LNCaP clone FGC (cell line): ENCODE measurements at places on chromosomes 12 and 14.

DNA sequence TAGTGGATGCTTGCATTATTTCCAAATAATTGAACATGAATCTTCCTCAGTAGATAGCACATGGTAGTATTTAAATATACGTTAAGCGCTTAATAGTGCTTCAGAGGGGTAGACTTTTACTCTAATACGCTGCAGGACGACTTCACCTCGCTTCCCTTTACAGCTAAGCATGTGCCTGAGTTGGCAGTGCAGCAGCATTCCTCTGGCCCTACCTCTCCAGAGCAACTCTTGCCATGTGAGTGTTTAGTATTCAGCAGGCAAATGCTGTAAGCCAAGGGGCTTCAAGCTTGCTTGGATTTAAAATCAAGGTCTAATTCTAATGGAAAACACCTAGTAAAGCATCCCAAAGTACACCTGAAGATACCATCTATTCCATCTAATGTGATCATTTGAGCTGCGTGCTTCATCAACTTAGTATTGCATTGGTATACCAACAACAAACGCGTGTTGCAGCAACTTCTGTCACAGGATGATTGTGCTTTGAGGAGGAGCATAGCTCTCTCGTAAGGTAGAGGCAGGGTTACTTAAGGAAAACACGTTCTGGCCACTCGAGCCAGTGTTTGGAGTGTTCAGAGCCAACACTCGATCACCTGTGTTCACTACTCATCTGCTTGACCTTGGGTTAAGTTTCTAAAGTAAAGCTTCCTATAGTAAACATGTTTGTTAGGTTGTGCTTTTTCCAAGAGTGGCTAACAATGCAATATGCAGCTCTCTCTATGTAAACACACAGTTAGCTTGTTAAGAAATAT lies 60.6 kb downstream of the PIWIL1 start:
- peak; percentile 76 for DNase-seq

- DNase-seq = no peak
These were observed 26.5 kb downstream of the OTUB2 start for GRCh38 chr14:94052662-94053061.

- peak; percentile 23 for DNase-seq
These were observed 22.3 kb upstream of the P2RX7 start for GRCh38 chr12:121110211-121110940.

- DNase-seq = no peak
These were observed 54.1 kb downstream of the DUSP16 start for GRCh38 chr12:12508612-12509011.

GRCh38 chr12:121090586-121091514 lies 41.8 kb upstream of the P2RX7 start:
- no peak for DNase-seq

DNA sequence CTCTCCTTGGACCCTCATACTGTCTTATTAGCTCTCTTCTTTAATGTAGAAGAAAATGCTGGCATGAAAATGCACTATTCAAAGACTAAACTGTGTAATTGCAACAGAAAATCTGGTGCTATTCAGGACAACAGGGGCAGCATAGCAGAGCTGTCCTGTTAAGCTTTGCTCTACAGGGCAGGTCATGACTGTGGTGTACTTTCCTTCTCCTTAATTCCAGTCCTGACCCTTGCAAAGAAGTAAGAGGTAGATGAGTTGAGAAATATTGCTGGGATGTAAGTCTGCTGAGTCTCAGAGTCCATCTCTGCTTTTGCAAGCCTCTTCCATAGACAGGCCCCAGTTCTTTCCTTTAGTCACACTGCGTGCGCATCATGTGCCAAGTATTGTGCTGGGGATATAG lies 52.6 kb upstream of the STK38L start:
- no peak for DNase-seq

DNA sequence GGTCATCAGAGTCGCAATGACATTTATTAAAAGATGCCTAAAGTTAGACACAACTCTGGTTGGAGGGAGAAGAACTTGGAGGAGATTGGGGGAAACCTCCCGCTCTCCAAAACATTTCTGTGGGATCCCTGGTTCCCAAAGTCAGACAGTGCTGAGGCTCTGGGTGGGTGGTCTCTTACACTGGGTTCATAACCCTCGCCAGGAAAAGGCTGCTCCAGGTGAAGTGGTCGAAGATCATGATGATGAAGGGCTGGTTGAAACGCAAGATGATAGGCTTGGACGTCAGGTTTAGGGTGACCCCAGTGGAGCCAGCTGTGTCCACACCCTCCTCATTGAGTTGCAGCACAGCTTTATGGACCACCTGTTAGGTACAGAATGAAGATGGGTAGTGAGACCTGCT lies 11.2 kb upstream of the SERPINA10 start:
- DNase-seq = no peak

DNA sequence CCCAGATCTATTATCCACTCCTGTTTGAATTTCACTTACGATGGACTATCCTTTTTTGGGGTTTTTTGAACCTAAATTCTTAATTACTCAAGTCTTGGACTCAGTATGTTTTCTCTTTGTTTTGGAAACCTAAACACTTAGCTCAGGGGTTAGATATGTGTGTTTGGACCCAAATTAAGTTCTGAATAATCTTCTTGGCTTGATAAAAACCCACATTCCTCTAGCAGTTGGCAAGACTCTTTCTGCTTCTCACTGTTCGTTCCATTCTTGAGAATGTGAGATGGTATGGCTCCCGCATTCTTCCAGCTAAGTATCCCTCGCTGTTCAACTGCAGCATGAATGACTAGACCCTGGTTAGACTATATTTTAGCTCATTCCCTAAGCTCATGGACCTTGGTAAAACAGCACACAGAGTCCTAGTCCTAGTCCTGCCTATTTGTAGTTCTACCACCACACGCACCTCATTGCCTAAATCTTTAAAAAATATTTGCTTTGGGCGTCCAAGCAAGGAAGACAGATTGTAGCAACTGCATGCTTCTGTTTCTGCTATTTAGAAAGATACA lies 860.0 kb downstream of the RPS29 start:
- no peak for DNase-seq
